ENCODE measurements at places on chromosomes 12 and 14.

GRCh38 chr12:104649217-104649824, 192.6 kb downstream of the CHST11 start:
- no peak for DNase-seq

DNA sequence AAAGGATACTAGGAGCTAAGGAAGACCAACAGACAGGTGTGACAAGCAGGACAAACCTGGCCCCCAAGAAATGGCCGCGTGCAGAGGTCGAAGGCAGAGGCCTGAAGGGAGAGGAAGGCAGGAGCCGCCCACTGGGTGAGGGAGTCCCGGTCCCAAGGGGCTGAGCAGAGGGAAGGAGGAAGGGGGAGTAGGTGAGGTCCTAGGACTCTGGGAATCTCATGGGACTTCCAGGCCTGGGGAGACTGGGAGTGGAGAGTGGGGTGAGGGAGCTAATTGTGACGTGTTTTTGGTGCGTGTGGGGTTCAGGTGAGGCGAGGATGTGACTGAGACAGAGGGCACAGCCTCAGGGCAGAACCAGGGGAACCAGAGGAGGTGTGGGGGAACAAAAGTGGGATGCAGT, 11.7 kb upstream of the FLVCR2 start:
- DNase-seq: no peak

- DNase-seq: peak; percentile 53
Measured at GRCh38 chr14:54025661-54026060, 69.0 kb upstream of the BMP4 start.

DNA sequence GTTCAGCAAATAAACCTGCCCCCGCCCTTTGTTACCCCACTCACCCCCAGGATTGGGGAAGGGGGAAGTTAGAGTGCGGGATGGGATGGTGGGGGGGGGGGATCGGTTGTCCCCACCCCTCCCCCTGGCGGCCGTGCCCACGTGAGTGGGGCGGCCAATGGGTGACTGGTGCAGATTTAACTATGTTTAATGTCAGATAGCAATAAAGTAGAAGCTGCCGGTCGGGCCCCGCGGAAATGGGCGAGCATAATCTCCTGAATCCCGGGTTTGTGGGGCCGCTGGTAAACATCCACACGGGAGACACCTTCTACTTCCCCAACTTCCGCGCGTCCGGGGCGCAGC, at the start of gene HOXC12:
TSS of gene HOXC12 (plus strand) at position 210 of the 342 bp plus-strand sequence. CDS start at position 237, 27 bp downstream.
- DNase-seq: no peak

- no peak for DNase-seq
Measured at GRCh38 chr12:53211476-53212381, 4.7 kb upstream of the ITGB7 start.

- no peak for DNase-seq
Measured at GRCh38 chr14:74962046-74962445, 6.6 kb upstream of the PGF start.

GRCh38 chr14:63996016-63996415, 143.2 kb downstream of the SYNE2 start:
- peak; percentile 17 for DNase-seq

- peak; percentile 78 for DNase-seq
Measured at GRCh38 chr12:31005944-31006361, 67.7 kb upstream of the DDX11 start.

DNA sequence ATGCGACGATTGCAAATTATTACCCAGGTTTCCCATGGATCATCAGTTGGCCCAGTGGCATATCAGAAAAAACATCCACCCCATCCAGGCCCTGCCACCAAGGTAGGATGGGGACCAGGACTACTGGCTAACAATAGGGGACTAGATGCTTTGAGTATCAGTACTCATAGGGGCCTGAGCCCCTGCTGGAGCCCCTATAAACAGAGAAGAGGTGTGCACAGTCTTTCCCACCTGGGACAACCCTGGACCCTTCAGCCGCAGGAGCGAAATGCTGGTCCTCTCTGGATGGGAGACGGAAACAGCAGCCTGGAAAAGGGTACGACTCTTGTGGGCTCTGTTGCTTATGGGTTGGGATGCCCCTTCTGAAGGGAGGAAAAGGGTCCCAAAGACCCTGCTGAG, 5.7 kb downstream of the DHH start:
- DNase-seq: no peak

- DNase-seq: peak; percentile 41
Measured at GRCh38 chr12:68479896-68480291, 130.8 kb upstream of the RAP1B start.

GRCh38 chr12:57816855-57817151, 1.7 kb downstream of the AVIL start:
- DNase-seq: peak; percentile 28

DNA sequence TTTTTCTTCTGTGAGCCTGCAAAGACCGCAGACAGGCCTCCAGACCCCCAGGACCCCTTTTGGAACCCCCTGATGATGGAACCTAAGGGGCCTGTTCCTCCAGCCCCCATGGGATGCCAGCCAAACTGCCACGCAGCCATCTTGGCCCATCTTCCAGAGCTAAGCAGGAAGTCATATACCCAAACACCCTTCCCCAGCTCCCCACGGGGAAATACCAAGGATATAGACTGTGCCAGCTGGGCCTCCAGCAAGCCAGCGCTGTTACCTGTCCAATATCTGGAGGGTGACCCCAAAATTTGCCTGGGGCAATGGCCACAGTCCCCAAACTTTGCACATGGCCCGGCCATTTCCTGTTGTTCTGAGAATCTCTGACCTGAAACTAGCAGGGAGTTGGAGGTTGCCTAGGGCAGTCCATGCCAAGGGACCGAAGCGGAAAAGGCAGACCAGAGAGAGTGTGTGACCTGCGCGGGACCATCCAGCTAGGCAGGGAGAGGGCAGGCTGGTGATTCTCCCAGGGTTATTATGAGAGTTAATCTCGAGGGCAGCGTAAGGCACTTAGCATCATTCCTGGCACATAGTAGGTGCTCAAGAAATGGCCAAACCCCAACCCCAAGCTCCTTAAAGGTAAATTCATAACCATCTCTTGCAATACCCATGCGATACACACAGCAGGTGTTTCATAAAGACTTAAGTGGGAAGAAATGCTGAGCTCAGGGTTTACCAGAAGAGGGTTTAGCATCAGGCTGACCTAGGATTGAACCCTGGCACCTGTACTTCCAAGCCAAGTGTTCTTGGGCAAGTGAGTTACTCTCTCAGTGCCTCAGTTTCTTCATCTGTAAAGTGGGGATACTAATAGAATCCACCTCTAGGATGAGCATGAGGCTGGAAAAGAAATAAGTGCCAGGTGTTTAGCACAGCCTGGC, 2.6 kb upstream of the RASAL1 start:
- DNase-seq: no peak

GRCh38 chr12:109687250-109687649, 26.4 kb upstream of the FAM222A start:
- DNase-seq: no peak

- no peak for DNase-seq
Measured at GRCh38 chr14:85159726-85160125, 370.2 kb upstream of the FLRT2 start.

- DNase-seq: no peak
Measured at GRCh38 chr12:81809829-81810595, 50.9 kb upstream of the PPFIA2 start.

GRCh38 chr12:47650469-47650868, 55.4 kb downstream of the RPAP3 start:
- peak; percentile 11 for DNase-seq

DNA sequence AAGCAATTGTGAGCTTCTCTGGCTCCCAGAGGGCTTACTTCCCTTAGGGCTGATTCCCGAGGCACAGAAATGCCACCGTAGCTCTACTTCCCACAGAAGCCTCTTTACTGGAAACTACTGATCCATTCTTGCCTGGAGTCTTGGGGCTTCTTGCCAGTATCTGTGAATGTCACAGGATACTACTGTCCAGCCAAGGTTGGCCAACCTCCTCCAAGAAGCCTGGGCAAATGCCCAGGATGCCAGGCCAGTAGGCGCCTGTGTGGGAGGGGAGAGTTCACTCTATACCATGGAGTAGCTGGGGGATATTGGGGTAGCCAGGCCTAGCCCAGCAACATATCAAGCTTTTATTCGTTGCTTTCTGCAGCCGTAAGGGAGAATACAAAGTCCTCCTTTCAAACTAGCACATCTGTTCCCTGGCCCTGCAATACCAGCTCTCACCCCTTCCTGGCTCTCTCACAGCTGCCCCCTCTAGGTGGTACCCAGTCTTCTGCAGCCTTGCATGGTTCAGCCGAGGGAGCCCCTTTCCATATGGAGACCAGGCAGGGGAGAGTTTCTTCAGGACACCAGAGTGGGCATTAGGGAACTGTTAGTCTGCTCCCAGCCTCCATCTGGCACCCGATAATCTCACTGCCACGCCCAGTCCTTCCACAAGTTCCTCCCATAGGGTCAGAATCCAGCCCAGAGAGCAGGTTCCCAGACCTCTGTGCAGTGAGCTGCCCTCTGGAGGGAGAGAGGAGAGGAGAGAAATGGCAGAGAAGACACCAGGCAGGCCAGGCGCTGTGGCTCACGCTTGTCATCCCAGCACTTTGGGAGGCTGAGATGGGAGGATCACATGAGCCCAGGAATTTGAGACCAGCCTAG, 24.3 kb upstream of the PLEK2 start:
- DNase-seq: no peak

- DNase-seq: peak; percentile 98
Measured at GRCh38 chr12:86712425-86712843, 456.2 kb upstream of the MGAT4C start.

GRCh38 chr14:42047421-42048055, 440.9 kb downstream of the LRFN5 start:
- no peak for DNase-seq

DNA sequence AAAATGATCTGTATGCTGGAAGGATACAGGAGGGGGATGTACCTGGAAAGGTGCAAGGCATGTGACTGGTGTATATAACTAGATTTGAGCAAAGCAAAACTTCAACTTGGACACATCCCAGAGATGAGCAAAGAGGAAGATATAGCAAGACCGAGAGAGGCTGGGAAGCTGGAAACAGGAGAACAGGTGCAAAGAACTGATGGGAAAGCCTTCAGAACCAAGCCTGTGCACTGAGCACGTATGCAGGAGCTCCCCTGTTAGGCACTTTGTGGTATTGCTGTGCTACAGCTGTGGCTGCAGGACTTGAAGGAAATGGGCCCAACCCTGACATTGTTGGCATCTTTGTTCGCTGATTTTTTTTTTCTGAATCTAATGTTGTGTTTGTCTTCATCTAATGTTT, 120.7 kb upstream of the PWP1 start:
- no peak for DNase-seq

DNA sequence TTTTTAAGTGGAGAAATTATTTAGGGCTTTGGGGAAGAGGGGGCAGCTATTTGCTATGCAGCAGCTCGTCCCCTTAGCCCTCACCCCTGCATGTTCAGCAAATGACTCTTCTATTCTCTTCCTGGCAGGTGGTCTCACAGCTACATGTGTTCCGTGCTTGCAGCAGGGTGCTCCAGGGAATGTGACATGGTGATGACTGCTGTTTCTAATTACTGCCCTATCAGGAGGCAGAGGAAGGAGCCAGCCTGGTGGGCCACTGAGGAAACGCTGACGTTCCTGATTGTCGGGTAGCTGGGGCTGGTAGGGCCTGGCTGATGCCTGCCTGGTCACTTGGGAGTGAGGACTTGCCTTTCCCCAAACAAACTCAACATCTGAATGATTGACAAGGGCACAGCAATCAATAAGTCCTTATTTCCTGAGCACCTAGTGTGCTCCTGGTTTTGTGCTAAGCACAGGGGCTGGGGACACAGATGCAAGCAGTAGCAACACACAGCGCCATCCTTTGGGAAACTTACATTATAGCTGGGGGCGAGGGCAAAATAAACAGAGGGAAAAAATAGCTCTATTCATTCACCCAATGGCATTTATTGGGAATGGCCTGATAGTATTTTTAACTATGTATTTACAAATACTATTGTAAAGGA, 377.8 kb downstream of the FUT8 start:
- DNase-seq: peak; percentile 2

DNA sequence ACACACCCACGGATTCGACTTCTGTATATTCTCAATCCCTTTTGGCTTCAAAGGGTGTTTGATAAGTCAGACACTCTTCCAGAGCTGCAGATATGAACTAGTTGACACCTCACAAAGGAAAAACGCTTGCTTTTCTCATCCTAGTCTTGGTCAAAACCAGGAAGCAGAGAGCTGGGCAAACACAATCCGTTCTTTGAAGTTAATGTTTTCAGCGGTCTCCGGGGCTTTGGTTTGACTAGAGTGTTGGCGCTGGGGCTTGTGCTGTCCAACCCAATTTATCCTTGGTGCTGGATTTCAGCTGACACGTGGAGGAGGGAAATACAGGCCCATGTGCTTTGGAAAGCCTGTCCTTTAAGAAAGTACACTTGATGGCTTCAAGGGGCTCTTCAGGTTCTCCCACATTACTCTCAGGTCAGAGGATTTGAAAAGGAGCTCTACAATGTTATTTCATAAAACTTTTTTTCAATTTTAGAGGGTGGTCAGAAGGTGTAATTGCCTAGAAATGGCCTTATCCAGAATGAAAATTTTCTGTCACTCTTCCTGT, 985.8 kb downstream of the VRK1 start:
- no peak for DNase-seq

DNA sequence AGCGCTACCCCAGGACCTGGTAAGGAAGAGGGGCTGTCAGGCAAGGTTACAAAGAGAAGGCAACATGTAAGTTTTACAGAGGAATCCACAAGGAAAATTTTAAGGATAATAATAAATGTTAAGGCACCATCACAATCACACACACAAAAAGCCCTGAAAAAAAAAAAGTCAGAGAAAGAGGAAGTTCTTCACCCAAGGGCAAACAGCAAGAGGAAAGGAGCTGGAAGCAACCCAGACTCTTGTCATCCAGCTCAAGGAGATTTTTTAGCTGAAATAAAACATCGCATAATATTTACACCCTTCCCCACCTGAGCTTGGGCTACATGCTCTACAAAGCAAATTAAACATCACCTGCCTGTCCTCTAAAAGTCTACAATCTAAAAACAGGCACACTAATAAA, 9.5 kb downstream of the SPTB start:
- DNase-seq: no peak

GRCh38 chr12:12726555-12727093, 9.5 kb downstream of the CDKN1B start:
- DNase-seq: peak; percentile 92

DNA sequence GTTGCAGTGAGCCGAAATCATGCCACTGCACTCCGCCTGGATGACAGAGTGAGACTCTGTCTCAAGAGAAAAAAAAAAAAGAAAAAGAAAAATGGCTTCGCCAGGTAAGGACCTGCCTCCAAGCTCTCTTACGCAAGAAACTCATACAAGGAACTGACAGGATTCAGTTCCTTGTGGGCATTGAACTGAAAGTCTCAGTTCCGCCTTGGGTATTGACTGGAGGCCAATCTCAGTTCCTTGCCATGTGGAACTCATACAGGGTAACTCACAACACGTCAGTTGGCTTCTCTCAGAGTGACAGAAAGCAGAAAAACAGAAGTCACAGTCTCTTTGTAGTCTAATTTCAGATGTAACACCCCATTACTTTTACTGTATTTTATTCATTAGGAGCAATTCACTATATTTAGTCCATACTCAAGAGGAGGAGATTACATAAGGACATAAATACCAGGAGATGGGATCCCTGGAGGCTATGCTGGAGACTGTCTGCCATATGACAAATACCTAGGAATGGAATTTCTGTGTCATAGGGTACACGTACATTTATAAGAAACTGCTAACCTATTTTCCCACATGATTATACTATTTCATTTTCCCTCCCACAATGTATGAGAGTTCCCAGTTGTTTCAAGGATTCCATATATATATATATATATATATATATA, 11.4 kb upstream of the NOPCHAP1 start:
- DNase-seq: peak; percentile 89

- DNase-seq: peak; percentile 67
Measured at GRCh38 chr12:75790219-75790618, 241.4 kb downstream of the PHLDA1 start.

- no peak for DNase-seq
Measured at GRCh38 chr12:102763471-102763870, 153.6 kb downstream of the PAH start.

- DNase-seq: peak; percentile 6
Measured at GRCh38 chr12:101459642-101460346, 15.3 kb upstream of the SPIC start.

Measured in EH (cell line).